Activated CD4-positive, alpha-beta T cell treated with anti-CD3 and anti-CD28 coated beads for 1 hour (primary cell): ENCODE measurements at places on chromosomes 7 and 10.

- DNase-seq, result no peak
Observed at GRCh38 chr7:69871886-69872569, 273.8 kb downstream of the AUTS2 start.

DNA sequence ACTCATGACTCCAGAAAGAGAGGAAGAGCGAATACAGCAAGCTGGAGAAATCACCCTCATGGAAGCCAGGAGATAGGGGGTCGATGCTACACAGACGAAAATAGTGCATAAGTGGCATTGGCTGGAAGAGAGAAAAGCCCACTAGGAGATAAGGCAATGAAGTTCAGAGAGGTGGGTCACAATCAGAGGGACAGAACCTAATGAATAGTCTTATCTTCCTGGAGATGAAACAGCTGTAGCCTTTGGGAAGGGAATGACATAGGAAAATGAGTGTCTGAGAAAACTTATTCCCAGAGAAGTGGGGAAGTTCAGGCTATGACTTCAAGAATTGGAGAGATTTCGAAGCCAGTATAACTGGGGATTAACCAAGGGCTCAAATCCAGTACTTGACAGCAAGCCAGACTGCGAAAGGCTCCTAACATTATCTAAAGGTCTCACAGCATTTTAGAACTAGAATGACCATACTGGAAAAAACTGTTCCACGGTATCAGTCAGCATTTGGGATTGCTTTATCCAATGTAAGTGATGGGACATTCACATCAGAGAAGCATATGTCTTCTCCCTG, 211.1 kb downstream of the ZNF365 start:
- no peak for DNase-seq

- DNase-seq, result no peak
Observed at GRCh38 chr7:120990468-120991118, 2.1 kb downstream of the CPED1 start.

GRCh38 chr10:131419797-131420196, 108.3 kb upstream of the TCERG1L start:
- DNase-seq, result no peak

DNA sequence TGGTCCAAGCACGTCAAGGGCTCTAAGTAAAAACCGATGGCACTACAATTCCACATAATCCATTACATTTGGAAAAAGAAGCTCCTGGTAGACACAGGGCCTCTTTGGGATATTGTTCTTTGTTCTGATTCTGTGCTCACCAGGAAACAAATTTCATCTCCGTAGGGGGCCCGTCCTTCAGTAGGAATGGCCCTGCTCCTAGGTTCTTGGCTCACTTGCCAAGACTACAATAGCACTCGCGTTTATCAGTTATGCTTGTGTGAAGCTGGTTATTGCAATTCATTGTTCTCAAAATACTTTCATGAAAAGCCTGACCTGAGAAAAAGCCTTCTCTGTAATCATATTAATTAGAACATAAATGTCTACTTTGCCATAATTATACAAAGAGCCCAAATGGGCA, 10.3 kb upstream of the ZC3HAV1L start:
- no peak for DNase-seq

DNA sequence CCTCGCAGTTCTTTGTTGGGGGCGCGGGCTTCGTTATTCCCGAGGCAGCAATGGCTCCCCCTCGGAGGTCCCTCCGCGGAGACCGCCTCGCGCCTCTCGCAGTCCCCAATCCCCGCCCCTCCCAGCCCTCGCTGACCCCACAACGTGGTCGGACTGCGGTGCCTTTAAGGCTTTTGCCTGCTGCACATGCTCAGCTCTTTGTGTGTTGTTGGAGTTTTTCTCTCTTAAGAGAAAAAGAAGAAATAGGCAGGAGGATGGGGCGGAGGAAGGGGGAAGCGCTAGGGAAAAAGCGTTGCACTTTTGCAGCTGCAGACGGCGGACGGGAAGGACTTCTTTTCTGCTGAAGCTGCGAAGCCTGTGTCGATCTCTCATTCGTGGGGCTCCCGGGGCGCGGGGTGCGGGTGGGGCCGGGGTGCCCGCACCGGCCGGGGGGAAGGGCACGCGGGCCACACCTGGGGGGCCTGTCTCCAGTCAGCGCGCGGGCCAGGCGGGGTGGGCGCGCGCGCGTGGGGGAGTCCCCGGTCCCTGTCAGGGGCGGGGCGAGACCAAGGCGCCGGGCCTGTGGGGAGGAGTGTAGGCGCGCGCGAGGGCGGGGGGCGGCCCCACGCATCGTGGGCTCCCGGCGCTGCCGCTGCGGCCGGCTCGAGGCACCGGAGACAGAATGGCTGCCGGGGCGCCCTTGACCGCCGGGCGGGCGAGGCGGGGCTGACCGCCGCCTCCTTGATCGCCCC, 445 bp upstream of the ATRNL1 start:
- no peak for DNase-seq

GRCh38 chr7:55073051-55073511, 54.3 kb downstream of the EGFR start:
- no peak for DNase-seq

DNA sequence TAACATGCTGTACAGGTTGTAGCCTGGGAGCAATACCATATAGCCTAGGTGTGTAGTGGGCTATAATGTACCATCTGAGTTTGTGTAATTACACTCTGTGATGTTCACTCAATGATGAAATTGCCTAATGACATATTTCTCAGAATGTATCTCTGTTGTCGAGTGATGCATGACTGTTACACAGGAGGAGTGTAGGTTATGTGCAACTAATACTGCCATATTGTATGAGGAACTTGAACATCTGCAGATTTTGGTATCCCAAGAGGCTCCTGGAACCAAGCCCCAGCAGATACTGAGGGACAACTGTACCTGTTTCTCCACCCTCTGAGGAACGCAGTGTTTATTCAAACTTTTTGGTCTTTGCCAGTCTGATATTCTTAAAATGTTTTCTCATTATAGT, 38.6 kb downstream of the NACAD start:
- DNase-seq, result no peak

DNA sequence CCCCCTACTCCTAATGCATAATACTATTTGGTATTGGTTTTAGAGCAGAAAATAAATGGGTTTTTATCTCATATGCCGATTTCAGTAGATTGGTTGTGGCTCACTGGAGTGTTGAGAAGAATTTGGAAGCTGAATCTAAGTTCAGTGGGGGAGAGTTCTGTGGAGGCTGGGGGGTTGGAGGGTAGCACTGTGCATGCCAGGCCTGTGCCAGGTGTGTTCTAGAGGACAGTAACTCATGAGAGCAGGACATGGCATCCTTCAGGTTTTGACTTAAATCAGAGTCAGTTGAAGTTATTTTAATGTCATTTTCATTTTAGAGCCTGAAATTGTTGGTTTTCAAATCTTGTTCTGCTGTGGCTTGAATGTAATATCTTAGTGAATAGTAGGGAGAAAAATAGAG, 79.5 kb downstream of the EEPD1 start:
- DNase-seq, result no peak

GRCh38 chr10:88409236-88409635, 173.9 kb downstream of the RNLS start:
- DNase-seq, result no peak

DNA sequence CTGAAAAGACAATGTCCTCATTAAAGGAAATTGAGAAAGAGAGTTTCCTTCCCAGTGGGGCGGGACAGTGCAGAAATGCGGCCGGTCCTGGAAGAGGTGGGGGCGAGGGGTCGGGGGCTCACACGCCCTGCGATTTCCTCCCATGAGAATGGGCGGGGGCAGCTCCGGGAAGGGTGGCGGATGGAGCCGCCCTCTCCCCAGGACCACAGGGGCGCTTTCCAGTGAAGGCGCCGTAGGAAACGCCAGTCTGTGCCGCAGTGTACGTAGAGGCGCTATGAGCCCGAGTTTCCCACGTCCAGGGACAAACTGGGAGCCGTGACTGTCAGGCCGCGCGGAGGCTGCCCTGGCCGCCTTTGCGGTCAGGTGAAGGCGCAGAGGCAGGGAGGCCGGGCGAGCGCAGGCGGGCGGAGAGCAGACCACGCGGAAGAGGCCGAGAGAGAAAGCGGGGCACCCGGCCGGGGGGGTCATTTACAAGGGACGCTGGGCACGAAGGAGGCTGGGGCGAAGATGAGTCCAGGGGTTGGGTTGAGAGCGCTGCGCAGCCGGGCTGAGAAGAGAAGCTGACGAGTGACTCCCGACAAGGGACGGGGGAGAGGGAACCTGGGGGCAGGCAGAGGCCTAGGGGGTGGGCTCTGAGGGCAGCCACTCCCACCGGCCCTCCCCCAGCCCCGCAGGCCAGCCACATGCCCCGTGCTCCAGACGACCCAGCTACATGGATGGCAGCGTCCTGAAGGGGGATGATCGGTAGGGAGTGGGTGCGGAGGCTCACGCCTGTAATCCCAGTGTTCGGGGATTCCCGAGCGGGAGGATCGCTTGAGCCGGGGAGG, 45.0 kb downstream of the ALOX5 start:
- DNase-seq, result peak; percentile 43

DNA sequence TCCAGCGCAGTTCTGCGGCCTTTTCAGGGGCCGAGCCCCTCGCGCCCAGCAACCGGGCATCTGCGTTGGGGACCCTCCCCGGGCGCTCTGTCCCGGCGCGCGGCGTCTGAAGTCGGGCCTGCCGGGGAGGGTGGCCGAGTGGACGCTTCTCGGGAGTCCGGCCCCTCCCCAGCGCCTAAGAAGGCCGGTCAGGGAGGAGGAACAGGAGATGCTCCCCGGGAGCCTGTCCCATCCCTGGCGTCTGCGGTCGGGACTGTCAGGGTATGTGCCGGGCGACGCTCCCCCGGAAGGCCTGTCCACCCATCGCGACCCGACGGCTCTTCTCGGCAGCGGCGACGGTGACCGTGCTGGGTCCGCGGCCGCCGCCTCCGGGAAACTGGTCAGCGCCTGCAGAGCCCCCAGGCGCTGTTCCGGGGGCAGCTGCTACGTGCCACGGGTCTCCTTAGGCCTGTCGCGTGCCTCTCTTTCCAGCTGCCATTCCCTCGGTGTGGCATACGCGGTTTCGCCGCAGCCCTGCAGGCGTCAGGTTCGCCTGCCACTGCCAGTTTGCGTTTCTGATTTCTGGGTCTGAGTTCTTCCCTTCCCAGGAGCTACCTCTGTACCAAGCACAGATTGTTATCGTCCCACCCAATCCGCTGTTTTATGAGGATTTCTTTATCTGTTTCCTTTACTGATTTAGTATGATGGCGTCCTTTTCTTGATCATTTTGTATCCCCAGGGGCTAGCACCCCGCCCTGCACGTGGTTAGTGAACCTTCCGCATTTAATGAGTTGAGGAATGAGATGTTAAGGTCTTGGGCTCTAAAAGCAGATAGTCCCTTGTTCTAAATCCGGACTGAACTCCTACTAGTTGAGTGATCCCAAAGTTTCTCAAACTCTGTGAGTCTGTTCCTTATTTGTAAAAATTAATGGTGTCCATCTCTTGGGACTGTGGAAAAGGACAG, 782 bp downstream of the IFIT5 start:
- DNase-seq, result peak; percentile 43

DNA sequence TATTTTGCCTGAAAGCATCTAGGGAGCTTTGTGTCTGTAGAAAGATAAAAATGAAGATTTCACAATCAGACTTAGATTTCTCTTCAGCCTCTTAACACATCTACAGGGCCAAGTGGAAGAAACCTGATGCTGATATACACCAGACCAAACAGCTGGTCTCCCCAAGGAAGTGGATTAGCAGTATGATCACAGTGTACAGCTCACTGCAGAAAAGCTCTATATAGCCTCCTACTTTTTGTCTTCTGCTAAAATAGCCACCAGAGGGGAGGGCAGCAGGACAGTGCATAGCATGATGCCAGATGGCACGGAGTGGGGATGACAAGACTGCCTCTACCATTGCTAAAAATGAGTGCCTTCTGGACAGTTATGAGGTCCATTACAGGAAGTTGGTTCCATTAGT, 16.0 kb downstream of the FAM13C start:
- no peak for DNase-seq

DNA sequence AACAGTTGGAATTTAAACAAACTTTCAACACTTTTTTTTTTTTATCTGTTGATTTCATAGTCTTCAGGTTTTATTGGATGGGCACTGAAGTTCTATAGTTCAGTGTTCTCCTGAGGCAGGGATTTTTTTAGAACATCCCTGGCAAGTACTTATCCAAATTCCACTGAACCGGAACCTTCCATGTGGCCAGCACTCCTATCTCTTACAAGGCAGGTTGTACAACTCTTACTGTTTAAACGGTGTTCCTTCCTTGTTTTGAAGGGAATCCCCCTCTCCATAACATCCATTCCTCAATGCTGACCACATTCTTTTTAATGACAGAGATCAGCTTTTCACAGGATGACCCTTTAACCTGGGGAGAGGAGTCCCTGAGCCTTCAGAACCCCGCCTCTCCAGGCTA, 238.9 kb upstream of the CTBP2 start:
- DNase-seq, result no peak

- DNase-seq, result no peak
Observed at GRCh38 chr7:147885869-147886268, 704.7 kb upstream of the C7orf33 start.

DNA sequence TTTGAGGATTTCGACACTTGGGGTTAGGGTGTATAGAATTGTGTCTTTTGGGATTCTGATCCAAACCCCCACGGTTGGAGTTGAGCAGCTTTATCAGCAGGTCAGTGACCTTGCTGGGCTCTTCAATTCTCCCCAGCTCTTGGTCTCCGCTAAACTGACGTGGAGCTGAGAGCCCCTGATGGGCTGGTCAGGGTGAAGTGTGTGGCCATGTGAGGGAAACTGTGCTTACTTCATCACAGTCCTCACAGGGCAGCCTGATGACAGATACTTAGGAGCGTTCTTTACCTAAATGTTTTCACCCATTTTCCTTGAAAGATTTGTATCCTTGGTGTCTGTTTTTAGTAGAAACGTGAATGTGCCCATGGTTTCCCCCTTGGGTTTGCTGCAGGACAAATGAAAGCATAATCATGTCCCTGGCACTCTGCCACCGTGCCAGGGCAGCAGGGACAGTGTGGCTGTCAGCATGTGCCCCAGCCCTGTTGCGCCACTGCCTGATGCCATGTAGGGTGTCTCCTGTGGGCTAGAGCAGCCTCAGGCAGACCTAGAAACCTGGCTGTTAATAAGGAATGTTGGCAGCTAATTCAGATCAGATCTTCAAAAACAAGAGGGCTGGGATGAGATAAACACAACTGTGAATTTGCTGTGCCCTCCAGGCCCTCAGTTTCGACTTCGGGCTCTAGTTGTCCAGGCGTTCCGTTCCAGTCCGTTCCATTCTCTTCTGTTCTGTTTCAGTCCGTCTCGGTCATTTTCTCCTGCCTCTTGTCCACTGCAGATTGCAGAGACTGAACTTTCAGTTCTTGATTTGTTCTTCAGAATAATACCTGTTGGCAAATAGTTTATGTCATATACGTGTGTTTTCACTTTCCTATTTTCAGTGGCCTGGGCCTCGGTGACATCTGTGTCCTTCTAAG, 96.8 kb downstream of the TRRAP start:
- DNase-seq, result no peak

DNA sequence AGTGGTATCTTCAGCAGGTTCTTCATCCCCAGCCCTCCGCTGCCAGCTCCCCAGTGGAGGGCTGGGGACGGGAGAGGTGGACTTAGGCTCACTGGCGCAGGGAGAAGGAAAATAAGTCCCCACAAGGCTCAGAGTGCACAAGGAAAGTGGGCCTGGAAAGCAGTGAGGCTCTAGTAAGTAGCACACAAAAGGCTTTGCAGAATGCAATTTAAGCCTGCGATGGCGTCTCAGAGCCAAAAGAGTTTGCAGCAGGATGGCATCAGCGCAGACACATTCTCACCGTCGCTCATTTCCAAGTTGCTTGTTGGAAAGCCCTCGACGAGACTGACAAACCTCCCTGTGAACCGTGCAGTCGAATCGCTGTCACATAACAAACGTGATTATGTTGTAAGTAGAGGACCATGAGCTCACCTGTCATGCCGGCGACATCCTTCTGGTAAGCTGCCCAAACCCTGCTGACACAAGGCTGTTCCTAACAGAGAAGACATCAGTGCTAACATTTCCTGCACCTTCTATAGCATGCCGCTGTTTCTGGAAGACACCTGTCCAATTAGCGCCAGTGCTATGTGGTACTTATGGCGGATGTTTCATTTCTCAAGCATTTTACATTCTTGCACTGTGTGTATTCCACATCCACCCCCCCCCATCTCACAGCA, 98.3 kb upstream of the NPVF start:
- no peak for DNase-seq
